ENCODE measurements at places on chromosomes 1 and 21.

DNA sequence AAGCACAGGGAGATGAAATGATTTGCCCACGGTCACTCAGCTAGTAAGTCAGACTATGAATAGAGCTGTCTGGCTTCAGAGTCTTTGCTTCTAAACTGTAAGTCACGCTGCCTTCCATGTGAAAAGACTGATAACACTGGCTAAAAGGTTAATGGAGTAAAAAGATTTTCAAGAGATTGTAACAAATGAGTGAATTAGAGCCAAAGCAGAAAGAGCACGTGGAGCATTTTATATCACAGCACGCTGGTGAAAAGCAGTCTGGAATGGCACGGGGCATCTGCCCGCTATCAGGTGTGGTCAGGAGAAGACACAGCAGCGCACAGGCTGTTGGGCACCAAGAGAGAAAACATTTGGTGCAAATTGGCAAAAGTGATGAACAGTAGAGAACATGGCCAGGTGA is 144.8 kb upstream of the GALNT2 start:
- no peak for DNase-seq

DNA sequence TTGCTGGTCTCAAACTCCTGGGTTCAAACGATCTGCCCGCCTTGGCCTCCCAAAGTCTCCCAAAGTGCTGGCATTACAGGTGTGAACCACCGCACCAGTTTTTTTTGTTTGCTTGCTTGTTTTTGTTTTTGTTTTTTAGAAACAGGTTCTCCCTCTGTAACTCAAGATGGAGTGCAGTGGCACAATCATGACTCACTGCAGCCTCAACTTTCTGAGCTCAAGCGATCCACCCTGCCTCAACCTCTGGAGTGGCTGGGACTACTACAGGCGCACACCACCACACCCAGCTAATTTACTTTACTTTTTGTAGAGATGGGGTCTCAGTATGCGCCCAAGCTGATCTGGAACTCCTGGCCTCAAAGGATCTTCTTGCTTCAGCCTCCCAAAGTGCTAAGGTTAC is 47.3 kb upstream of the USP1 start:
- no peak for DNase-seq

DNA sequence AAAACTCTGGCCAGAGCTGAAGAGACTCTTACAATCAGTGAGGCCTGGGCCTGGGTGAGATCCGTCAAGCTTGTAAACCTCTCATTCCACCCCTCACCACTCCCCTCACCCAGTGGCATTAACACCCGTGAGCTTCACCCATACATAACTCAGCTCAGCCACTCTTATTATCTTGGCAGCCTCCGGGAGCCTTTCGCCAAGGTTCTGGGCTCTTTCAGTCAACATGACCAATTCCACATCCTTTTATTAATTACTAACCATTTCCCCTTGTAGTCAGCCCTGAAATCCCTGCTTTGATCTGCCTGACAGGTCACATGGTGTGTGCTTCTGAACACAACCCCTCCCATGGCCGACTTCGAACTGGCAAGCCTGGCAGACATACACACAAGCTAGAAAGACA is 134.8 kb downstream of the SETD4 start:
- no peak for DNase-seq

- no peak for DNase-seq
Measured at GRCh38 chr1:160204526-160205241, 500 bp upstream of the PEA15 start.

- DNase-seq: no peak
Measured at GRCh38 chr21:42559326-42559725, 45.7 kb downstream of the SLC37A1 start.

- no peak for DNase-seq
Measured at GRCh38 chr1:117046781-117047180, 13.3 kb upstream of the TTF2 start.

- no peak for DNase-seq
Measured at GRCh38 chr1:160460214-160460642, 59.9 kb downstream of the VANGL2 start.

GRCh38 chr1:155083865-155084721 is 5.5 kb downstream of the EFNA3 start:
- no peak for DNase-seq

GRCh38 chr1:69738458-69739250 is 170.9 kb downstream of the LRRC7 start:
- DNase-seq: peak; percentile 12

GRCh38 chr21:32520875-32521735 is 64.2 kb downstream of the TCP10L start:
- peak; percentile 42 for DNase-seq

- DNase-seq: peak; percentile 83
Measured at GRCh38 chr21:36654324-36654723, 44.6 kb upstream of the SIM2 start.

DNA sequence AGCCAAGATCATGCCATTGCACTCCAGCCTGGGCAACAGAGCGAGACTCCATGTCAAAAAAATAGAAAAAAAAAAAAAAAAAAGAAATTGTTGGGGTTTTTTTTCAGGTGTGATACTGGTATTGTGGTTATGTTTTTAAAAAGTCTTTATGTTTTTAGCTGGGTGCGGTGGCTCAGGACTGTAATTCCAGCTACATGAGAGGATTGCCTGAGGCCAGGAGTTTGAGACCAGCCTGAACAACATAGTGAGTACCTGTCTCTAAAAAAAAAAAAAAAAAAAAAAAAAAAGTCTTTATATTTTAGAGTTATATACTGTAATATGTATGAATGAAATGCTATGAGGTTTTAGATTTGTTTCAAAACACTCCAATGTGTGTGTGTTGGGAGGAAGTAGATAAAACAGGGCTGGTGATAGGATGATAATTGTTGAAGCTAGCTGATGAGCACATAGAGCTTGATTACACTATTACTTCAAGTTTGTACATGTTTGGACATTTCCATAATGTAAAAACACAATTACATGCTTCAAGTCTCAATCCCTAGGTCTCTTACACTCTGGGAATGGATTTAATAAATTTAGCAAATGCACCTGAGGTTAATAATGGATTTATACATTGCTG is 30.2 kb upstream of the ATP5PO start:
- DNase-seq: no peak
